ENCODE measurements at places on chromosomes 5 and 9.

GRCh38 chr9:129264388-129264787, 86.3 kb upstream of the IER5L start:
- DNase-seq = no peak

DNA sequence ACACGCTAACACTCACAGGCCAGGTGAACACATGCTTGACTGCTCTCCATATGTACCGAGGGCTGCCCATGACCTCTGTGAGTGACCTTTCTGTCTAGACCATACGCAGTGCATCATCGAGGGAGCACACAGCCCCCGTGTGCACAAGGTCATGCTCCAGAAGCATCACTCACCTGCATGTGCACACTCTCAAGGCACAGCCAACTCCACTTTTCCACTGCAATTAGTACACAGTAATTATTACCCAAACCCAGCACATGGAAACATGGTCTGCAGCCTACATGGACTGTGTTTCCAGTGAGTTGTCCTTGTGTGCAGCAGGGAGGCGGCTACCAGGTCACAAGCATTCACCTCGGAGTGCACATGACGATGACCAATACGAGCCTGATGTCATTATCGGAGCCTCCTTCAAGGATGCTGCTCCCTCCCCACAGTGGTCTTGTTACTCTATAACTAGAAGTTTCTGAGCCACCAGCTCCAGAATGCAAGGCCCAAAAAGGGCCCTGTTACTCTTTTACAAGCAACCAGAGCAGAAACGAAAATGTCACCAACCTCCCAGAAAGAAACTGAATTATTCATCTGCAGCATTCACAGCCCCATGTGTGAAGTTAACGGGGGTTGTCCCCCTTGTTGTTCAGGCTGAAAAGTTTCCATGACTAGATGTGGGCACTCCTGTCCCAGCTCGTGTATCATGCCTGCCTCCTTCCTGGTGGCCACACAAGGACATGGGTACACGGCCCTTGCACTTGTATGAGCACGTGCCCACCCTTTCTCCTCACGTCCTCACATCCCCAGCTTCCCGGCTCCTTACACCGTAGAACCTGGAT, 31.2 kb downstream of the SEMA4D start:
- peak; percentile 72 for DNase-seq

DNA sequence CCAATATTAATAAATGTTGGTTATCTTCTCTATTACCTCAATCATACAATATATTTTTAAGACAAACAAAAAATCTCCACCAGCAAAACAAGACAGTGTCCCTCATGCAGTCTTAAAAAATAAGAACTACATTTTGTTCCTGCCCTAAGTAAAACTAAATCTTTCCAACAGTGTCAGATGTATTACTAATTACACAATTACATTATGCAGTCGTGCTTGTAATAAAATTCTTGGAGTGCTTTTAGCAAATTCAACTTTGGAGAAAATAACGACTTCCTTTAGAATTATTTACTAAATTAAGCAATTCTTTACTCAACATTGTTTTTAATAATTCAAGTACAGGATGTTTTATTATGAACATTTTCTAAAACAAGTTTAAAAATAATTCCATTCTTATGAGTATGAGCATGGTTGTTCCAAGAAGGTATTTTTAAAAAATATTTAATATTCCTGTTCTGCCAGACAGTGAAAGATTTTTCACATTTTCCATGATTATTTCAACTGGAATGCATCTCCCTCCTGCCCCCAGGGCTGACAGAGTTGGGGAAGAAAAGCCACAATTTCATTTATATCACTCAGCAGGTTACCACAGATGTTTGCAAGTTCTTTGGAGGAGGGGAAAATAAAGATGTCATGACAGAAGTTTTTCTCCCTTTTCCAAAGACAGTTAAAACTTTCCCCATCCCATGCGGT, 137.9 kb downstream of the FAM114A2 start:
- DNase-seq = no peak

DNA sequence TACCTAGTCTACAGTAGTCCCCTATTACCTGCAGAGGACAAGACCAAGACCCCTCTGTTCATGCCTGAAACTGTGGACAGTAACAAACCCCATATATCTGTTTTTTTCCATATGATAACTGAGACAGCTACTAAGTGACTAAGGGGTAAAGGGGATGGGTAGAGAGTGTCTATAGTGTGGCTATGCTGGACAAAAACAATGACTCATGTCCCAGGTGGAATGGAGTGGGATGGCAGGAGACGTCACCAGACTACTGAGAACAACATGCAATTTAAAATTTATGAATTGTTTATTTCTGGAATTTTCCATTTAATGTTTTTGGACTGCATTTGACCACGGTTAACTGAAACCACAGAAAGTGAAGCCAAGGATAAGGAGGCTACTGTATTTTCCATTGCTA, 171.8 kb downstream of the AGTPBP1 start:
- no peak for DNase-seq

- no peak for DNase-seq
These were observed 5.7 kb downstream of the NAIF1 start for GRCh38 chr9:128061275-128061960.

- DNase-seq = no peak
These were observed 53.9 kb downstream of the ZNF354C start for GRCh38 chr5:179113945-179114641.

Data from activated CD4-positive, alpha-beta T cell treated with anti-CD3 and anti-CD28 coated beads, Interleukin-2, amount 50 U/mL, for 24 hours (primary cell).